ENCODE measurements at places on chromosomes 7 and 10.

GRCh38 chr7:5667391-5667790 is 114.1 kb downstream of the RNF216 start:
- DNase-seq = no peak

- DNase-seq = no peak
Observed at GRCh38 chr7:97819161-97819560, 53.0 kb downstream of the ASNS start.

GRCh38 chr7:143901332-143901667 is 676 bp downstream of the TCAF1 start:
- DNase-seq = no peak

- no peak for DNase-seq
Observed at GRCh38 chr7:27133409-27134231, 3.1 kb upstream of the HOXA4 start.

GRCh38 chr10:29731760-29732159 is 97.0 kb upstream of the SVIL start:
- no peak for DNase-seq

DNA sequence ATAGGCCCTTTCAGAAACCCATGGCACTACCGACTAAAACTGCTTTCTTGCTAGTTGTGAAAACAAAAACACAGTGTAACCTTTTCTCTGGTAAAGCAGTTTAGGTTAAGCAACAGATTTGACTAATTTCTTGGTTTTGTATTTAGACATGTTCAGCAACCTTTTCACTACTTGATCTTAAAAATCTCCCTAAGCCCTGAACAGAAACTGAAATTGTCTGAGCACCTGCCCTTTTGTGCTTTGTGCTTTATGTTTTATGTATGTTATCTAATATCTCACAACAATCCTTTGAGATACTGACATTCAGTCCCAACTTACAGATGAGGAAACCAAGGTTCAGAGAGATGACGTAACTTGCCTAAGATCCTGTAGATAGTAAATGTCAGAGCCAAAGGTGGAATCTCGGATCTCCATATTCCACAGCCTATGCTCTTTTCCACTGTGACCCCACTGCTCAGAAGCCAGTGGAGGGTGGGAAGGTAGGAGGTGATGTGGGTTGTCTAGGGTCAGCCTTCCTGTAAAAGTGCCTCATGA is 146.6 kb downstream of the LCOR start:
- DNase-seq = no peak

DNA sequence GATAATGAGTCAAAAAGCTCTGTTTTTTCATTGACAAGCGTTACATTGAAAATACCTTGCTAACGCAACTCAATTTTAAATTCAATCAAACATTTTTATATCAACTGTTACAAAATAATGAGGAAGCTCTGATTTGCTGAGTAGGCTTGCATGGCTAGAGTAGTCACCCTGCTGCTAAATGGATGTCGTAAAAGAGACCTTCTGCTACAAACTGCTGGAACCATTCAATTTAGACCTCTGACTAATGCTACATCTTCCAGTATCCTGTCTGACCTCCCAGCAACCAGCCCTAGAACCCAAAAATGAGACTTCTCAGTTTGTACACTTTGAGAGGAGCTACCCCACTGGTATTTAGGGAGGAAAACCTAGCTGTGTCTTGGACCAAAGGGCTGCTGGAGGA is 84.0 kb upstream of the ELMO1 start:
- DNase-seq = no peak

GRCh38 chr7:37446371-37446770 is 2.3 kb downstream of the ELMO1 start:
- DNase-seq = no peak

GRCh38 chr7:135509589-135509838 is 388 bp downstream of the CNOT4 start:
- DNase-seq = no peak

DNA sequence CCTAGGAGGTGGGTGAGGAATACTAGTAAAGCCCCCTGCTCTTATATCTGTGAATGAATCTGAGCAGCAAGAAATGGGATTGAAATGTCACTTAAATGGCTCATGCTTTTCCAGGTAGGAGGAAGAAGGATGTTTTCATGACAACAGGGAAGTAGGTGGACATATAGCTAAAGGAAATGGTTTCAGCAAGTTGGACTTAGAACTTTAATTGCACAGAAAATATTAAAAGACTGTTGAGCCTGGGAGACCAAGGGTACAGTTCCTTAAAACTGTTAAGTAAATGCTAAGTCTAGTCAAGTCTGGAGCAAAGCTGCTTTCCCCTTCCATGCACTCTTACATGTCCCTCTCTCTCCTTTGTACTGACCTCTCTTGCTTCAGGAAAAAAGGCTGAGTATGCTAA is 301.3 kb downstream of the HGF start:
- DNase-seq = no peak

GRCh38 chr7:134792968-134793367 is 13.5 kb downstream of the CALD1 start:
- DNase-seq = peak; percentile 55

GRCh38 chr10:6918305-6918704 is 338.2 kb upstream of the PRKCQ start:
- no peak for DNase-seq

DNA sequence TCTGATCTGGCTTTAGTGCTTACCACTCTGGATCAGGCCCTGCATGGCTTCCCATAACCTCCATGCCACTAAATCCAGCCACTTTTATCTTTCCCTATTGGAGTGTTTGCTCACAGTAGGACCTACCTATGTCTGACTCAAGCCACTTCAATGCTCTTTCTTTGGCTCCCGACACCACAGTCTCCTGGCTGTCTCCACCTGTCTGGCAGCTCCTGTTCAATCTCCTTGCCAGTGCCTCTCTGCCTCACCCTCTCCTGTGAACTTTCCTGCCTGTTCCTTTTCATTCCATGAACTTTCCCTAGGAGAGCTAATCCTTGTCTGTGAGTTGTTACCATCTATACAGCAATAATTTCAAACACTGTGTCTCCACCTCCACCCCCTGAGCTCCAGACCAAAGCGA is 82.6 kb upstream of the UCN3 start:
- no peak for DNase-seq

GRCh38 chr10:86868353-86868752 is 89.1 kb downstream of the MMRN2 start:
- no peak for DNase-seq

DNA sequence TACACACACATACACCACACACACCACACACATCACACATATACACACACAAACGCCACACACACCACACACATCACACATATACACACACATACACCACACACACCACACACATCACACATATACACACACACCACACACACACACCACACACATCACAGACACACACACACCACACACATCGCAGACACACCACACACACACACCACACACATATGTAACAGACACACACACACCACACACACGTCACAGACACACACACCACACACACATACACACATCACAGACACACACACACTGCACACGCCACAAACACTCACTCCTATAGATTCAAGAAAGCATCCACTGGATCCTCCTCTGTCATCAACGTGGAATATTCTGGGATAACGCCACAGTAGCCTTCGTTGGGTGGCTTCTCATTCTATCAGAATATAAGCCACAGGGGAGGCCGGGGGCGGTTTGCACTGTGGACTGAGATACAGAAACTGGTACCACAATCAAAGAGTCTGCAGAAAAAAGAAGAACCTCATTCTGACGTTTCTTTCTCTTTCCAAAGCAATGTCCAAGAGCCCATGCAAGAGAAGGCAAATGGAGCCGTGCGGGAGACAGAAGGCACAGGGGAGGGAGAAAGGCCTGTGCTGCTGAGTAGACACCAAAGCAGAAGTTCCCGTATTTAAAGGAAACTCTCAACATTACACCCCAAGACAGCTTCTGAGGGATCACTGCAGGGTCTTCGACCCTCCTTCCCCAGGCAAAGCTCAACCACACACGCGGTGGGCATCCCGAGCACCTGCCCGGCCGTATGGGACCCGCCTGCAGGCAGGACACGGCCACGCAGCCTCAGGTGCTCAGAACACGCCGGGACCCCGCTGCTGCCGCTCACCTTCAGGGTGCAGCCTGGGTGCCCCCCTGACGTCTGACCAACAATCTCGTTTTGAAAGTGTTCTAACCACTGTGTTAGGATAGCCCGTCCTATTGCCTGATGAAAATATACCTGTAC is 321.2 kb downstream of the DNAJB6 start:
- no peak for DNase-seq

DNA sequence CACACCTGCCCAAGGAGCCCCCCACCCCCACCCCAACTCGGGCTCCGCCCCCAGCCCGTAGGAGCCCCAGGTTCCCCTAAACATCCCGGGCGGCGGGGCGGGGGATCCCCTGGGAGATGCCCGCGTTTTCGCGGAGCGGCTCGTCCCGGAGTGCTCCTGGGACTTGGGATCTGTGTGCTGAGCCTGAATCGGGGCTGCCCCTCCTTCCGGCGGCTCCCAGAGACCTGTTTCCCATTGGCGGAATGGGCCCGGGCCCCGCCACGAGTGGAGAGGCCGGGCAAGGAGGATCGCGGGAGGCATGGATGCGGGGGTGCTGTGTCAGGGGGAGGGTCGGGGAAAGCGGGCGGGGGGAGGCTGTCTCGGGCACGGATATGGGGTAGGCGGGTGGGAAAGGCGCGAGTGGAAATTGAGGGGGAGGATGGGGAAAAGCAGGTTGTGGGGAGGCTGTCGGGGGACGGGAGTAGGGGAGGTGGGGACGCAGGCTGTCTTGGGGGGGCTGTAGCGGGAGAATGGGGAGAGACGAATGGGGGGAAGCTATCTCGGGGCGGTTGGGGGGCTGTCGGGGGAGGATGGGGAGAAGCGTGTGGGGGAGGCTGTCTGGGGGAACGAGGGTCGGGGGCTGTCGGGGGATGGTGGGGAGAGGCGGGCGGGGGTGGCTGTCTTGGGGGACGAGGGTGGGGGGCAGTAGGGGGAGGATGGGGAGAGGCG is 572 bp upstream of the BHLHA15 start:
- DNase-seq = no peak

- DNase-seq = peak; percentile 24
Observed at GRCh38 chr7:16062269-16062668, 359.1 kb downstream of the CRPPA start.

DNA sequence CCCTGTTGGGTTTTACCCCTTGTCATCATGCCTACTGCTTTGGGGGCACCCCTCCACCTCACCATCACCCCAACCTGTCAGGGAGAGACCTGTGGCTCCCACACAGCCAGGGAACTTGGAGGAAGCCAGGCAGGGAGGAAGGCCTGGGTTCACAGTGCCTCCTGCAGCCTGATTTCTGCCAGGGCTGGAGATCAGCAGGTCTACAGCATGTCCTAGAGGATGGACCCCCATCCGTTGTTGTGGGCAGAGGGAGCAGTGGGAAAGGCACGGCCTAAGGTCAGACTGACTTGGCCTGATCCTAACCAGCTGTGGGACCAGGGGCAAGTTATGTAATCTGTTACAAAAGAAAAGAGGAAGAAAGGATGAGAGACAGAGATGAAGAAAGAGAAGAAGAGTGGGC is 28.2 kb downstream of the ZCCHC24 start:
- no peak for DNase-seq

GRCh38 chr10:127276794-127277462 is 80.5 kb upstream of the INSYN2A start:
- no peak for DNase-seq

- DNase-seq = peak; percentile 70
Observed at GRCh38 chr7:33774762-33775523, 130.4 kb upstream of the BMPER start.

GRCh38 chr7:110010359-110010758 is 1080.6 kb upstream of the LRRN3 start:
- no peak for DNase-seq

- DNase-seq = no peak
Observed at GRCh38 chr10:103507235-103508191, 14.0 kb downstream of the NEURL1 start.

DNA sequence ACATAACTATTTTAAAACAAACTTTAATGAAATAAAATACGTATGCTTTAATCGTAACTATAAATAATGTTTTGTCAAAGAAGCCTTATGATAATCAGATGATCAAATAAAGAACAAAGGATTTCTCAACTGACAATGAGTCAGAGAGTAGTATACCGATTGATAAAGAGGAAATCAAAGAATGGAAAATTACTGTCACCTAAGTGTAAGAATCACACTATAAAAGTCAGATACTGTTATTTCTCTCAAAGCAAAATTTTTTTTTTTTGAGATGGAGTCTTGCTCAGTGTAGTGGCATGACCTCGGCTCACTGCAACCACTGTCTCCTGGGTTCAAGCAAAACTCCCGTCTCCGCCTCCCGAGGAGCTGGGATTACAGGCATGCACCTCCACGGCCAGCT is 18.8 kb downstream of the DNAJC2 start:
- no peak for DNase-seq

- DNase-seq = no peak
Observed at GRCh38 chr10:25682203-25682851, 251.7 kb upstream of the MYO3A start.

GRCh38 chr7:24172856-24173255 is 111.1 kb upstream of the NPY start:
- DNase-seq = no peak

GRCh38 chr7:128302139-128302538 is 41.6 kb downstream of the RBM28 start:
- DNase-seq = no peak

- no peak for DNase-seq
Observed at GRCh38 chr10:80415734-80416478, 7.6 kb downstream of the PRXL2A start.

GRCh38 chr10:27527666-27528295 is 23.7 kb downstream of the RAB18 start:
- DNase-seq = no peak

DNA sequence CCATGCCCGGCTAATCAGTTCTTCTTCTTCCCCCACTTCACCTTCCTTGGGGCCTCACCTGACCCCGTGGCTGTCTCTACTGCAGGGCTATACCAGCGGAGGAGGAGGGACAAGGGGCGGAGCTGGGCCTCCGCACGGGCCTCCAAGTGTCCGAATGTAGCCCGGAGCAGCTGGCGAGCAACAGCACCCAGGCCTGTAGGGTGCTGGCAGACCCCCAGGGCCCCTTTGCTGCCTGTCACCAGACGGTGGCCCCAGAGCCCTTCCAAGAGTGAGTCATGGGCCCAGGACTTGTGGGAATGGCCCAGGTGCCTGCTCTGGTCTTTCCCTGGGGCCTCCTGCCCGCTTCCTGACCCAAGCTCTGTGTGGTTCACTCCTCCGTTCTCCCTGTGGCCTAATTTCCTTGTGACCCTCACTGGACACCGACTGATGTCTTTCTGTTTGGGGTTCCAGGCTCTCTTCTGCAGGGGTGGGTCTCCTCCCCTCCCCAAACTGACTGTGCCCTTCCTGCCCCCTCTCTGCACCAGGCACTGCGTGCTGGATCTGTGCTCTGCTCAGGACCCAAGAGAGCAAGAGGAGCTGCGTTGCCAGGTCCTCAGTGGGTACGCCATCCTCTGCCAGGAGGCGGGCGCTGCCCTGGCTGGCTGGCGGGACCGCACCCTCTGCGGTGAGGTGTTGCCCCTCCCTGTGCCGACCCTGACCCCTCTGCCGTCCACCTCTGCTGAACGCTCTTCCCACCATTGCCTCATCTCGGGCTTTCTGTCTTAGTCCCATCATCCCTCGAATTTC is 35.2 kb downstream of the EPHB4 start:
- no peak for DNase-seq

- DNase-seq = no peak
Observed at GRCh38 chr7:99102809-99103690, 40.9 kb downstream of the SMURF1 start.

- no peak for DNase-seq
Observed at GRCh38 chr7:44282601-44283171, 42.7 kb downstream of the CAMK2B start.

GRCh38 chr7:2709553-2710285 is 21.7 kb downstream of the AMZ1 start:
- no peak for DNase-seq

- DNase-seq = no peak
Observed at GRCh38 chr7:100048680-100049079, 894 bp upstream of the ZSCAN21 start.

- no peak for DNase-seq
Observed at GRCh38 chr10:77411805-77412204, 225.8 kb downstream of the KCNMA1 start.

All from AG09309 (cell line).